GM23248 (cell line): ENCODE measurements at places on chromosomes 3 and 15. TPM values are rescaled to one million over a fixed set of nuclear protein-coding genes. Genes with fewer than 3 reads are reported as not detected.

The CELSR3 gene
- 1.4 TPM in 2 replicates for total RNA-seq

The GPR62 gene
- not detected in 2 replicates for total RNA-seq

The P2RY13 gene
- not detected in 2 replicates for total RNA-seq

The RBP2 gene
- total RNA-seq: not detected in 2 replicates

The SEMA3B gene
- 8.8 and 13.3 TPM in 2 replicates for total RNA-seq

The PML gene
- 55.3 and 74.7 TPM in 2 replicates for total RNA-seq

The GOLGA6B gene
- not detected in 2 replicates for total RNA-seq

The SLC2A2 gene
- total RNA-seq: not detected in 2 replicates

The CLRN1 gene
- total RNA-seq: not detected in 2 replicates

DNA sequence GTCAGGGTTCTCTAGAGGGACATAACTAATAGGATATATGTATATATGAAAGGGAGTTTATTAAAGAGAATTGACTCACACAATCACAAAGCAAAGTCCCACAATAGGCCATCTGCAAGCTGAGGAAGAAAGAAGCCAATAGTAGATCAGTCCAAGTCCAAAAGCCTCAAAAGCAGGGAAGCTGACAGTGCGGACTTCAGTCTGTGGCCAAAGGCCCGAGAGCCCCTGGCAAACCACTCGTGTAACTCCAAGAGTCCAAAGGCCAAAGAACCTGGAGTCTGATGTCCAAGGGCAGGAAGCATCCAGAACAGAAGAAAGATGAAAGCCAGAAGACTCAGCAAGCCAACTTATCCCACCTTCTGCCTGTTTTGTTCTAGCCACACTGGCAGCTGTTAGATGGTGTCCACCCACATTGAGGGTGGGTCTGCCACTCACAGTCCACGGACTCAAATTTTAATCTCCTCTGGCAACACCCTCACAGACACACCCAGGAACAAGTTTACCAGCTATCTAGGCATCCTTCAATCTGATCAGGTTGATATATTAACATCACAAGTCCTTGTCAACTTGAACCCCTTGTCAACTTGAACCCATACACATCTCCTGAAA, 54.2 kb upstream of the ACAD9 start:
- H3K27ac ChIP-seq: no peak overlapping the region
- no peak for DNase-seq

DNA sequence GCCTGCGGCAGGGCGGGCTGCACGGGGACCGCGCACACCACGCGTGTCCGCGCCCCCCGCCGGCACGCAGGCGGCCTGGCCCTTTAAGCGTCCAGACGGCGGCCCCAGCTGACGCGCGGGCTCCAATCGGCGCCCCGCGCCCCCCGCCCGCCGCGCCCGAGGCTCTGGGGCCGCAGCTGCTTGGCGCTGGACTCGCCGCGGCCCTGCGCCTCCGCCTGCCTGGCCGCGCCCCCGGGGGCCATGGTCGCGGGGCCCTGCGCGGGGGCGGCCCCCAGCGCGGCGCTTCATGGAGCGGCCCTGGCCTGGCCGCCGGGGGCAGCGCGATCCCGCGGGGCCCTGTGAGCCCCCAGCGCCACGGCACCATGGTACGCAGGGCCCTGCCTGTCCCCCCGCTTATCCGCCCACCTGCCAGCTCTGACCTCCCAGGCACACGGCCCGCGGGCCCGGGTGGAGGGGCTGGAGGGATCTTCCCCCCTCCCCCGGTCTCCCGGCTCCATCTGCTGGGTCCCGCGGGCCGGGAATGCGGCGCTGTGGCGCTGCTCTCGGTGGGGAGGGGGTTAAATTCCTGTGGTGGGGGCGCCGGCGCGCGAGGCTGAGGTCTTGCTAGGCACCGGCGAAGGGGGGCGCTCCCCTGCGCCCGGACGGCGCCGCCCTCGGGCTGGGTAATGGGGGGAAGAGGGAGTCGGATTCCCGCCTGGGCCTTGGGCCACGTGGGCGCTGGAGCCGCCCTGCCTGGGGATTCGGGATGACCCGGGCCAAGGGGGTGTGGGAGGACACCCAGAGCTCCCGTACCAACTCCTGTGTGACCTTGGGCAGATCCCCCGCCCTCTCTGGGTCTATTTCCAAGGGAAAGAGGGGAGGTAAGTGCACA, 1.1 kb downstream of the ZBTB47 start:
- no peaks in the 10 kb centered on the region for H3K27me3 ChIP-seq
- peak overlapping the region; percentile 96 for H3K4me3 ChIP-seq
- DNase-seq: peak; percentile 80

- no peaks in the 10 kb centered on the region for H3K4me1 ChIP-seq
- no peaks in the 10 kb centered on the region for H3K36me3 ChIP-seq
- DNase-seq: no peak
- H3K4me3 ChIP-seq: no peak overlapping the region
- H3K27ac ChIP-seq: no peak overlapping the region
- H3K27me3 ChIP-seq: no peaks in the 10 kb centered on the region
Measured at GRCh38 chr15:74155766-74156417, 17.6 kb upstream of the ISLR start.

DNA sequence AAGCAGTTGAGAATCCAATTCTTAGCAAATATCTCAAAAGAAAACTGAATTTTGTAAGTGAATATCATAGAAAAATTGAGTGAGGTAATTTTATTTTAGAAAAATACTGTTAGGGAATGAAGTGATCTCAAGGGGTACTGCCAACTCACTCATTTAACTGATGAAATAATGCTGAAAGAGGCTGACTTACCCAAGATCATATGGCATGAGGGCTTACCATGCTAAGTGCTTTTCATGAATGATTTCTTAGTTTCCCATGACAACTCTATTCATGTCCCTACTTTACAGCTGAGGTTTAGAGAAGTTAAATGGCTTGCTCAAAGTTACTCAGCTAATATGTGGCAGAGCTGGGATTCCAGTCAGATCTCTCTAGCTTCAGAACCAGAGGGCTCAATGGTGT, 30.6 kb downstream of the CCDC14 start:
- no peak overlapping the region for H3K4me3 ChIP-seq
- DNase-seq: peak; percentile 25
- H3K27me3 ChIP-seq: no peaks in the 10 kb centered on the region

DNA sequence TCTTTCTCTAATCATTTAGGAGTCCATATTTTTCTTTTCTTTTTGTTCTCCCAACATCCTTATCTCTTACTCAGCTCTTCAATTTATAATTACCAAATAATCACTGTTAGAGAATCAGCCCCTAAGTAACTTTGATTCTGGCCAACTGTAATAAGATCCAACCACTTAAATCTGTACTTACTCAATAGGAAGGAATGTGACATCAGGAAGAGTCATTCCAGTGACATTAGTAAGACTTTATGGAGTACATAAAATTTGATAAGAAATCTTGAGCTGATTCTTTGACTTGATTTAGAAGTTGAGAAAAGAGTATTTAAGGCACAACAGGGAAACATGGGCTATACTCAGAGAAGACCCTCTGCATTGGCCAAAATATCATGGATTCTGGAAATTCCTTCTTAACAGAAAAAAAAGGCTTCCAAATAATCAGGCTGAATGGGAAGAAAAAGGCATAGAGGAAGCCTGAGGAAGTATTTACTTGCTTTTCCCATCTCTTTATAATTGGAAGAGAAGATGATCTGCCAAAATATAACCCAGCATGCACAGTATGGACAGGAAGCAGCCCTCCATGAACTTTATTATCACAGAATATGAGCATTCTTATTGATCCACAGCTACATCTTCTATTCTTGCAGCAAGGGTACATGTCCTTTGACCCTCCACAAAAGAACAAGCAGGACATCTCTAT, 289.7 kb upstream of the TPRG1 start:
- peaks cover 13% of the 10 kb centered on the region; the same call in 1 of the 2 replicates for H3K36me3 ChIP-seq
- peak; percentile 85 for DNase-seq
- peaks cover 20% of the 10 kb centered on the region for H3K4me1 ChIP-seq
- H3K4me3 ChIP-seq: no peak overlapping the region

GRCh38 chr15:57054204-57054750, 135.8 kb downstream of the TCF12 start:
- no peaks in the 10 kb centered on the region for H3K36me3 ChIP-seq
- H3K27me3 ChIP-seq: no peaks in the 10 kb centered on the region
- no peak overlapping the region for H3K4me3 ChIP-seq
- H3K4me1 ChIP-seq: peaks cover 38% of the 10 kb centered on the region
- DNase-seq: no peak
- no peak overlapping the region for H3K27ac ChIP-seq

DNA sequence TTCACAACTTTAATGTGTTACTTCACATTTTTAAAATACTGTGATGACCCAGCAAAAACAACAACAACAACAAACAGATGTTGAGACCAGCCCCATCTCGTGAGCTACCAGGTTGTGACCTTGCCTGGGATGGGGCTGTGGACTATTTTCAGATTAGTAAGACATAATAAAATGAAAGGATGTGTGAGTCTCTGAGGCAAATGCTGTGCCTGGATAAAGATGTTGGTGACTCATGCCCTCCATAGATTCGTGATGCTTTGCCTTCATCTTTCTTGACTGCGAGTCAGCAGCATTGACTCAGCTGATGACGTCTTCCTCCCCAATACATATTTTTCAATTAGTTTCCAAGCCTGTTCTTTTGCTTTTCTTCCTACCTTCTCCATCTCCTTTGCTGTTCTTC, 453.0 kb upstream of the CFAP20DC start:
- H3K36me3 ChIP-seq: no peaks in the 10 kb centered on the region
- peaks cover 8% of the 10 kb centered on the region; the same call in 1 of the 2 replicates for H3K4me1 ChIP-seq
- peak overlapping the region; percentile 59 for H3K27ac ChIP-seq
- no peak overlapping the region for H3K4me3 ChIP-seq

DNA sequence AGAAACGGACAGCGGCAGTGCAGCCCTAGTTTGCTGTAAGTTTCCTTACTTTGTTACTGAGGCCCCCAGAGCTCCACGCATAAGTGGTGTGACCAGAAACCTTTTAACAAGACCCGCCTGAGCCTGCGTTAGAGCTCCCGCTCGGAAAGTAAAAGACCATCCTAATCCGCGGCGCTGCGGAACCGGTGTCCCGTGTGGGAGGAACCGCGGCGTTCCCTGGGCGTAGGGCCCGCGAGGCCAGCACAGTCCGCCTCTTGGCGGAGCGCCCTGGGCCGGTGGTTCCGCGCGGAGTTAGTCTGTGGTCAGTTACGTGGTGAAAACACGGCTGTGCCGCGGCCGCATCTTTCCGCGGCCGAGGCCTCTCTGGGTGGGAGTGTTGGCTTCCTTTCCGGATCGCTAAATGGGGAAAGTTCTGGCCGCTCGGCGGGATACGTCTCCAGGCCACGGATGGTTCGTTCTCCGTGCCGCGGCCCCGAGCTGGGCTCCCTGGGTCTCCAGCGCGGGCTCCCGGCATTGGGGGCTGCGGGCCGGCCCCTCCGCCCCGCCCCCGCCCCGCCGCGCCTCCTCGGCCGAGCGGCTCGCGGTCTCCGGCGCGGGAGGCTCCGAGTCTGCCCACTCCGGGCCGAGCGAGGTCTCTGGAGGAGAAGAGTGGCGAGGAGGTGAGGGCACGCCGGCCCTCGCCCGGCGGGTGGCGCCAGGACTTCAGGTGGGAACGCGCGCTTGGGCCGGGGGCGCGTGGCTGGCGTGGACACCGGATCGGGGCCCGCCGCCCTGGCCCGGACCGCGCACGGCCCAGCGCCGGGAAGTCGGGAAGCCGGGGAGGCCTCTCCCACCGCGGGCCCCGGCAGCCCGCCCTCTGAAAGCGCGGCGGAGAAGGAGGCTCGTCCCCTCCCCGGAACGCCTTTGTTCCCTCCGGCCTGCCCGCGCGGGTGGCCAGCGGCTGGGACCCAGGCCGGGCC, 754 bp downstream of the B3GNT5 start:
- no peaks in the 10 kb centered on the region for H3K4me1 ChIP-seq
- no peaks in the 10 kb centered on the region for H3K27me3 ChIP-seq
- peak; percentile 74 for DNase-seq

DNA sequence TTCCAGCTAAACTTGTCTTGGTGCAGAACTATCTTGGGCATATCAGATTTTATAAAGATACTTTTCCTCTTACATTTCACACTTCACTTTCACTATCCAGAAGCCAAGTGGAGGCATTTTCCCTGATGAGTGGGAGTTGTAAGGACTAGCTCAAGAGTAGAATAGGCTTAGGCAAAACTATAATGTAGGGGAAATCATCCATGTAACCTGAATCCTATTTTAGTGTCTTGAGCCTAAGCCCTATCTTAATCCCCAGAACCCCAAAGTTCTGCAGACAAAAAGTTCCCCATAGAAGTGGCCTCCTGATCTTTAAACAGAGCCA, 42.2 kb upstream of the CD47 start:
- H3K4me1 ChIP-seq: peaks cover 35% of the 10 kb centered on the region
- no peaks in the 10 kb centered on the region for H3K27me3 ChIP-seq
- H3K27ac ChIP-seq: no peak overlapping the region

DNA sequence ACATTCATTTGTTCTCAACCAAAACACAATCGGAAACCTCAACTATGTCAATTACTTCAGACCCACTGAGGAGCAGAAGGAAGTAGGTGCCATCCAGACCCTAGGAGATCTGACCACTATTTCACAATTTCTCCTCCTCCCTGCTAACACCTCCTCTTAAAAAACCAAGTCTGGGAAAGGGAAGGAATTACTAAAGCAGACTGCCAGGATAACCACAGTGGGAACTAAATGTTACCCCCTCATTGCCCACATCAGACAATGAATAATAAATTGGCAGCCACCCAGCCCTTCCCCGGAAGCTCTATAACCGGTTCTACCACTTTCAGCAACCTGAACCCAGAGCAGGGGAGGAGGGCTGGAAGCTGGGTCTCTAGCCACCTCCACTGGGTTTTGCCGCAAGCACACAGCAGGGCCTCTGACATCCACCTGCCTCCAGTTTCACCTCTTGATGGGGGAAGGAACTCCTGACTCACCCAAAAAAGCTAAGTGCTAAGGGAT, 17.6 kb downstream of the C15orf62 start:
- DNase-seq: peak; percentile 81
- no peak overlapping the region for H3K4me3 ChIP-seq
- H3K27me3 ChIP-seq: no peaks in the 10 kb centered on the region

DNA sequence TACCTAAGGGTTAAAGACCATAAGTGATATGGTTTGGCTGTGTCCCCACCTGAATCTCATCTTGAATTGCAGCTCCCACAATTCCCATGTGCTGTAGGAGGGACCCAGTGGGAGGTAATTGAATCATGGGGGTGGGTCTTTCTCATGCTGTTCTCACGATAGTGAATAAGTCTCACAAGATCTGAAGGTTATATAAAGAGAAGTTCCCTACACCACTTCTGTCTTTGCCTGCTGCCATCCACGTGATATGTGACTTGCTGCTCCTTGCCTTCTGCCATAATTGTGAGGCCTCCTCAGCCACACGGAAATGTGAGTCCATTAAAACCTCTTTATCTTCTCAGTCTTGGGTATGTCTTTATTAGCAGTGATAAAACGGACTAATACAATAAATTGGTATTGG, 75.0 kb upstream of the CADPS start:
- no peak overlapping the region for H3K27ac ChIP-seq
- no peak for DNase-seq
- no peaks in the 10 kb centered on the region for H3K36me3 ChIP-seq
- H3K27me3 ChIP-seq: no peaks in the 10 kb centered on the region

DNA sequence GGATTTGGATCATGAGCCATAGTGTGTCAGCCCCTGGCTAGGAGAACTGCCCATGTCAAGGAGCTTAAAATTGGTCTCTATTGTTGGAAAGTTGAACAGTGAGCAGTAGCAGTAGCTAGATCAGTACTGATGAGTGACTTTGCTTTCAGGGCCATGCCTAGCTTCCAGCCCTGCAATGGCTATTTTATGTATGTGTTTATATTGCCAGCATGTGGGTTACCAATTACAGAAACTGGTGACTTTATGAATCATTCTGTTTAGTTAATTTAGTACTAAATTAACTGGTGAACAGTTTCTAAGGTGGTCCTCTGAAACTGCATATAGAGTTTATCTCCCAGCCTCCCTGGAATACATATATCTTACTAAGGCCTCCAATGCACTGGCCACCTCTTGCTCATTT, 908.1 kb upstream of the ALCAM start:
- H3K4me1 ChIP-seq: no peaks in the 10 kb centered on the region
- no peak overlapping the region for H3K27ac ChIP-seq
- no peaks in the 10 kb centered on the region for H3K36me3 ChIP-seq
- no peak for DNase-seq
